Mammary epithelial cell (primary cell): ENCODE measurements at places on chromosomes 12 and 14.
A peak's percentile ranks its signal among the peaks of the same experiment; 100 is the strongest.

DNA sequence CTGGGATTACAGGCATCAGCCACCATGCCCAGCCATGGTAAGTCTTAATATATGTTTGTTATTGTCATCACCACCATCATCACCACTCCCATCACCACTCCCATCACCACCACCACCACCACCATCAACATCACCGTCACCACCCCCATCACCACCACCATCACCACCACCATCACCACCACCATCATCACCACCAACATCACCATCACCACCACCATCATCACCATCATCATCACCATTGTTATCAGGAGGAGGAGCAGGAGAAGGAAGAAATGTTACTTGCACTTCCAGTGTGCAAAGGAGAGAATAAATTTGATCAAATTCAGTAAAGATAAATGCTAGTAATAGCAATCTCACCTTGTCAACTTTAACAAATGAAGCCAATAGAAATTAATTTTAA lies 71.2 kb upstream of the CHST11 start:
- no peak for DNase-seq

- no peak for DNase-seq
Measured at GRCh38 chr12:167959-168600, 45.9 kb downstream of the SLC6A12 start.

DNA sequence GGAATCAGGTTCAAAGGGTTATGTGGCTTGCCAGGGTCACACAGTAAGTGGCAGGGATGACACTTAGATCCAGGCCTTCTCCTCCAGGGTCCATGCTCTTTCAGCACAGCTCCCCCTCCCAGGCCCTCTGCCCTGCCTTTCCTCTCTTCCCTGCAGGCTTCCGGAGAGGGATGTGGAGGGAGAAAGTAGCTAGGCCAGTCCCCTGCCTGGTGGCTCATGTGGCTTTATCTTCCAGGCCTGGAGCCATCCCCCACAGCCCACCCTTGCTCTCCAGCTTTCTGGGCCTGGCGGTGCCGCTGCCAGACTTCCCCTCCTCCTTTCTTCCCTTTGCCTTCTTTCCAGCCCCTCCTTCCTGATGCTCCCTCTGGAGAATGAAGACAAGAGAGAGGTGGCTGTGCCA lies 1.7 kb downstream of the PSMB11 start:
- DNase-seq, result no peak

- DNase-seq, result peak; percentile 57
Measured at GRCh38 chr14:100104523-100105300, 39.5 kb downstream of the EVL start.

DNA sequence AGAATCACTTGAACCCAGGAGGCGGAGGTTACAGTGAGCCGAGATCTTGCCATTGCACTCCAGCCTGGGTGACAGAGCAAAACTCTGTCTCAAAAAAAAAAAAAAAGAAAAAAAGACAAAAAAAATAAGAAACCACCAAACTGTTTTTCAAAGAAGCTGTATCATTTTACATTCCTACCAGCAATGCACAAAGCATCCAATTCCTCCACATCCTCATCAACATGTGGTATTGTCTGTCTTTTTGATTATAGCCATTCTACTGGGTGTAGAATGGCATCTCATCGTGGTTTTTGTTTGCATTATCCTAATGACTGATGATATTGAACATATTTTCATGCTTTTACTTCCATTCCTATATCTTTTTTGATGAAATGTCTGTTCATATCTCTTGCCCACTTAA lies 36.2 kb upstream of the GNG2 start:
- DNase-seq, result no peak

GRCh38 chr14:24274101-24274543 lies 2.7 kb upstream of the RABGGTA start:
- peak; percentile 99 for DNase-seq

DNA sequence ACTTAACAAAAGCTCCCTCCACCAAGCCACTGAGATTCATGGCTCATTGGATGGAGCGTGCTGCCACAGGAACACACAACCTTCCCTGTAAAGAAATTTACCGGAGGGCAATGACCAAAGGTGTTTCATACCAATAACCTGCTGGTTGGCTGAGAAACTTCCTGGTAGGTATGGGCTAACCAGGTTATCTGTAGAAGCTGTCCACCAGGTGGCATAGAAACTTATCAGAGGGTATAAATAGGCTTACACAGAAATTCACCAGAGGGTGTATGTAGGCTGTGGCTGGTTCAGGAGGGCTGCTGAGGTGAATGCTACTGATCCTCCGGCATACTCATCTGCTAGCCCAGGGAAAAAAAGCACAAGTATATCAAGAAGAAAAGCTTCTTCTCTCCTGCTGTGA lies 27.1 kb upstream of the MTERF2 start:
- DNase-seq, result peak; percentile 41
